ENCODE measurements at places on chromosomes 11 and 22. TPM values are rescaled to one million over a fixed set of nuclear protein-coding genes. Genes with fewer than 3 reads are reported as not detected.

The CNTF gene
- total RNA-seq: 1.2 TPM

- no peak for DNase-seq
Measured at GRCh38 chr22:46732513-46732912, 5.5 kb downstream of the CERK start.

DNA sequence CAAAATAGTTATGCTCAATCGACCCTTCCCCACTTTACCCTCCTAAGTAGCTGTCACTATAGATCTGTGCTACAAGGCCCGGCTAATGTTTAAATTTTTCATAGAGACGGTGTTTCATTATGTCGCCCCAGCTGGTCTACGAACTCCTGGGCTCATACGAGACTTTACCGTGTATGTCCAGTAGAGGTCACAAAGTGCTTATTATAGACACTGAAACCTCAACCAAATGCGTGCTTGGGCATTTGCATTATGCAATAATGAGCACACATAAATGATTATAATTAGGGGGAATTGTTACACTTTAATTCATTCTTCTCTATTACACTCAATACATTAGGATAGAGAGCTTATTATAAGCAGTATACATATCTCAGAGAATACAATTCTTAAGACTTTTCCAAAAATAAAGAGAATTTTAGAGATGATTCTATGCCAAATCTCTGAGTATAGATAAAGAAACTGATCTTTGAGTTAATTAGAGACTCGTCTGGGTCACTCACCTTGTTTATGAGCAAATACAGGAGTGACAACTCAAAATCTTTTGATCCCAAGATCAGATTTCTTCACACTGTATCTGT lies 12.5 kb upstream of the MRPL16 start:
- peak; percentile 37 for DNase-seq

GRCh38 chr11:32162906-32163305 lies 72.0 kb downstream of the RCN1 start:
- no peak for DNase-seq

- DNase-seq: no peak
Measured at GRCh38 chr11:72950685-72951084, 136.5 kb downstream of the ATG16L2 start.

The NFAM1 gene
- 7.9 TPM for total RNA-seq

DNA sequence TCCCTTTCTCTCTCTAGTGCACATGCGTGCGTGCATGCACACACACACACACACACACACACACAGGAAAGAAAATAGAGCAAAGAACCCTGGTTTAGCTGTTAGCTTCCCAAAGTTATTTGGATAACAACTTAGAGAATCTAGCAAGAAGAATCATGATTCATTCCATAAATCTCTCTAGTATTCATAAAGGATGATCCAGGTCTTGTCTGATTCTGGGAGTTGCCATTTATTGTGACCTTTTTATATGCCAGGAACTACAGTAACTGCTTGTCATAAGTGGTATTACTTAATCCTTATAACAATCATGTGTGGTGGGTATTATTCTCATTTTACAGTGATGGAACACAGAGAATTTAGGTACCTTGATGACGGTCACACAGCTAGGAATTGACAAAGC lies 141.5 kb upstream of the MTMR2 start:
- DNase-seq: no peak

The MEI1 gene
- total RNA-seq: 14.6 TPM

DNA sequence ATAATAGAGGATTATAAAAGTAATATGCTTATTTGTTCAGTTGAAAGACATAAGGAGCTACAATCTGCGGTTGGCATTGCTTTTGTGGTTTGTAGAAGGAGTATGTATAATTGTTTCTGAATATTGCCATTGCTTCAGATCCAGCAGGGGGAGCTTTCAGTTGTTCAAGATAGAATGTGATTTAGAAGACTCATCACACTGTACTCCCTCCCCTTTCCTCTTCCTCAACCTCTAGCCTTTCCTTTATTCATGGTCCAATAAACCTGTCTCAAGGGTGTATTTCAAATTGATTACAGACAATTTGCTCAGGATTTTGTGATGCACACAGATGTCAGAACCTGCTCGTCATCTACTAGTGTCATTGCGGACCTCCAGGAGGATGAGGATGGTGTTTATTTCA lies 9.8 kb downstream of the PRMT3 start:
- DNase-seq: no peak

GRCh38 chr11:119618208-119618909 lies 110.6 kb downstream of the NECTIN1 start:
- DNase-seq: no peak

- no peak for DNase-seq
Measured at GRCh38 chr11:17905477-17905876, 107.4 kb downstream of the SERGEF start.

GRCh38 chr11:61711498-61711897 lies 31.3 kb downstream of the DAGLA start:
- DNase-seq: no peak

- DNase-seq: peak; percentile 59
Measured at GRCh38 chr22:38689651-38690050, 7.9 kb downstream of the TOMM22 start.

- DNase-seq: no peak
Measured at GRCh38 chr11:102583141-102583873, 41.8 kb downstream of the MMP20 start.

- no peak for DNase-seq
Measured at GRCh38 chr11:43918662-43919061, 23.8 kb upstream of the C11orf96 start.

The BIRC3 gene
- total RNA-seq: 110 TPM

GRCh38 chr11:34680918-34681586 lies 60.2 kb downstream of the EHF start:
- DNase-seq: no peak

GRCh38 chr22:38766076-38766777 lies 10.4 kb upstream of the SUN2 start:
- DNase-seq: peak; percentile 66

DNA sequence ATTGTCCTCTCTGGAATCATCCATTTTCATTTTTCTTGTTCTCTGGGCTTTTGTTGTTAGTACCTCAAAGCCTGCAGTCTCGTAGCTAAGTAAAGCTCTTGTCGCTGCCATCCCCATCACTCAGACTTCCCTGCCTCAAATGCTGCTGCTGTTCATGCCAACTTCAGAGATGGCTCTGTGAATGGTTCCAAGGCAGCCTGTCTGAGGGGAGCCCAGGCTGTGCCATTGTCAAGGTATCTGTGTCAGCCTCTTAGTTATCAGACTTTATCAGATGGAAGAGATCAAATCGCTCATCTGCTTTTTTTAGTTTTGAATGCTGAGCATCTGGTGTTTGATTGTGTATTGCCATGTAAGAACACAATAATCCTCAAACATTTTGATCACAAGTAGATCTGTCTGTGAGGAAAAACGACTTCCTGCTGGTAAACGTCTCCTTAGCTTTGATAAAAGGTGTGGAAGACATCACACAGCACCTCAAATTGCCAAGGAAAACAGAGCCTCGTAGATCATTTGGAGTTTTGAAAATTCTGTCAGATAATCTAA lies 304.2 kb upstream of the ZC3H12C start:
- no peak for DNase-seq

DNA sequence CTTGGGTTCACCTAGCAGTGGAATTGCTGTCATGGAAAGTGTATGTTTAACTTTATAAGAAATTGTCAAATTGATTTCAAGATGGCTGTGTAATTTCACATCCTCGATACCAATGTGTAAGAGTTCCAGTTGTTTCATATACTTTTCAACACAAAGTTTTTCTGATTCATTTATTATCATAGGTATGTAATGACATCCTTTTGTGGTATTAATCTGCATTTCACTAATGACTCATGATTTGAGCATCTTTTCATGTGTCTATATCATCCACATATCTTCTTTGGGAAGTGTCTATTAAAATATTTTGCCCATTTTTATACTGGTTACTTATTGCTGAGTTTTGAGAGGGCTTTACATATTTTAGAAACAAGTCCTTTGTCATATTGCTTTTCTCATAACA lies 17.0 kb upstream of the GLYATL1B start:
- DNase-seq: no peak

The MPZL3 gene
- 10.0 TPM for total RNA-seq

GRCh38 chr11:58596621-58597020 lies 17.8 kb downstream of the ZFP91 start:
- no peak for DNase-seq

The PATZ1 gene
- total RNA-seq: 40.9 TPM

- no peak for DNase-seq
Measured at GRCh38 chr22:31440681-31441080, 41.3 kb downstream of the DRG1 start.

The UPK3A gene
- total RNA-seq: not detected

The OR5B21 gene
- not detected for total RNA-seq

DNA sequence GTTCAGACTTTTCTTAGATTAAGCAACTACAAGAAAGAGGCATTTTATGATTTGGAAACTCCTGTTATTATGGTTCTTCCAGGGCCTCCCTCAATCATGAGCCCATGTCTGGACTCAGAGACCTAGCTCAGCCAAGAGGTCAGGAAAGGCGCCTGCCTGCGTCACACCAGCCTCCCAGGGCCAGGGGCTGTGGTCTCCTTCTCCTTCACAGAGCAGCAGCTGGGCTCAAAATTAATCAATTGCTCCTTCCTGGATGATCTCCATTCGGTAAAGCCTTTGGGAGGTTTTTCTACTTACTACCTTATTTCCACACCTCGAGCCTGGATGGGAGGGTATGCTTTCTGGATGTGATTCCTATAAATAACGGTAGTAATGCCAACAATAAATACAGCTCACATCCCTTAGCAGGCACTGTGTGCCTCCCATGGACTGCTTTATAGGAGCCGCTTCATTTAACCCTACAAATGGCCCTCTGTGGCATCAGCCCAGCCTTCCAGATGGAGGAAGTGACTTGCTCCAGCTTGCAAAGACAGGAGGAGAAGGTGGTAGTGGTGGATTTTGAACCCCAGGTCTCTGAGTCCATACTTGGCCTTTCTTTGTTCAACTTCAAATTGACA lies 1445.6 kb downstream of the TBC1D22A start:
- DNase-seq: no peak

GRCh38 chr11:29263971-29264682 lies 752.7 kb downstream of the KCNA4 start:
- no peak for DNase-seq

The OR5A1 gene
- not detected for total RNA-seq

- DNase-seq: no peak
Measured at GRCh38 chr11:26867286-26867685, 126.6 kb upstream of the FIBIN start.

GRCh38 chr22:45868571-45869339 lies 108.2 kb downstream of the WNT7B start:
- DNase-seq: peak; percentile 60

The ARHGEF17 gene
- 68.2 TPM for total RNA-seq

DNA sequence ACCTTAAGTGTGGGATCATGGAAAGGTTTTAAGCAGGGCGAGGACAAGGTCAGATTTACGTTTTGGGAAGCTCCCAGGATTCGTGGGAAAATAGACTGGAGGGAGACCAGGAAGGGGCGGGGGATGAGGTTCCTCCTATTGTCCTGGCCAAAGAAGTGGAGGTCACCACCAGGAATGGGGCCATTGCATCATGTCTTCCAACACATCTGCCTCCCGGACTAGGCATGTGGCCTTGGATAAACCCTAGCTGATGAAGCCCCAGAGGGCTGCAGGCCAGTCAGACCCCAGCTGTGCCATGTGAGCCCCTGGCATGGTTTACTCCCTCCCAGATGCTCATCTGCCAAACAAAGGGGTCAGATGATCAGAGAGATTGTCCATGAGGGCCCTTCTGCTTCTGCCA lies 11.5 kb upstream of the YWHAH start:
- DNase-seq: no peak

The KCNK4 gene
- total RNA-seq: not detected

GRCh38 chr11:74948546-74948897 lies 369 bp downstream of the XRRA1 start:
- DNase-seq: no peak

The TEF gene
- total RNA-seq: 34.9 TPM

DNA sequence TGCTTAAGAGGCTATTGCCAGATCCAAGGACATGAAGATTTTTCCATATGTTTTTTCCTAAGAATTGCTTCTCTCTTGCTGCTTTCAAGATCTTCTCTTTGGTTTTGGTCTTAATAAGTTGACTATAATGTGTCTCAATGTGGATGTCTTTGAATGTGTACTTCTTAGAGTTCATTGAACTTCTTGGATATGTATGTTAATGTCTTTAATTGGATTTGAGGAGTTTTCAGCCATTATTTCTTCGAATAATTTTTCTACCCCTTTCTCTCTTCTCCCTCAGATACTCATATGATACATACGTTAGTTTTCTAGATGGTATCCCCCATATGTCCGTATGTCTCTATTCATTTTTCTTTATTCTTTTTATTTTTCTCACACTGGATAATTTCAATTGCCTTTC lies 13.2 kb downstream of the CABIN1 start:
- no peak for DNase-seq

DNA sequence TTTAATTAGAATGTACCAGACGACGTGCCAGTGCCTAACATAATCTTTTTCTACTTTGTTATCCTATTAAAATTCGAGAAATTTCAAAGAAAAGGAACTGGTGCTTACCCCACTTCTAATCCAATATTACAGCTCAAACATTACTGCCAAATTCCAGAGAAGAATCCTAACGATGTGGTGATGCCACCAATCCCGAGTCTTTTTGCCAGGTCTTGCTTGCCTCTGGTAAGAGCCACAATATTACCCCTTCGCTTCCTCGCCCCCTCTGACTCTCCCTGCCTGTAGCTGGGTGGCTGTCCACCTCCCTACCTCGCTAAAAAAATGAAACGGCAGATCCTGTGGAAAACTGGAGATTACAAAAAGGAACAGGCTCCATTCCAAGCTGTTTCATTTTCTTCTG lies 49.4 kb upstream of the TBCEL start:
- no peak for DNase-seq

- no peak for DNase-seq
Measured at GRCh38 chr11:107493117-107493516, 35.5 kb upstream of the CWF19L2 start.

- no peak for DNase-seq
Measured at GRCh38 chr11:121090145-121090721, 10.8 kb upstream of the TECTA start.

GRCh38 chr11:15101072-15101709 lies 13.5 kb upstream of the INSC start:
- DNase-seq: peak; percentile 77

The TRIM77 gene
- not detected for total RNA-seq

- DNase-seq: no peak
Measured at GRCh38 chr11:1345737-1346513, 36.5 kb upstream of the TOLLIP start.

GRCh38 chr11:85086504-85087284 lies 540.5 kb downstream of the DLG2 start:
- DNase-seq: no peak

The PITPNB gene
- 72.0 TPM for total RNA-seq

The SCGB1C1 gene
- not detected for total RNA-seq

Data from kidney (tissue), 22 donors.